Fibroblast of skin of left biceps (primary cell): ENCODE measurements at places on chromosomes 2 and 18.

- DNase-seq = no peak
These were observed 861.7 kb upstream of the CNTNAP5 start for GRCh38 chr2:123163398-123163797.

GRCh38 chr2:46400016-46400415 is 79.3 kb upstream of the TMEM247 start:
- DNase-seq = no peak

GRCh38 chr2:229154381-229154780 is 116.7 kb downstream of the PID1 start:
- peak; percentile 50 for DNase-seq

GRCh38 chr2:43379494-43379893 is 153.1 kb upstream of the ZFP36L2 start:
- DNase-seq = no peak

DNA sequence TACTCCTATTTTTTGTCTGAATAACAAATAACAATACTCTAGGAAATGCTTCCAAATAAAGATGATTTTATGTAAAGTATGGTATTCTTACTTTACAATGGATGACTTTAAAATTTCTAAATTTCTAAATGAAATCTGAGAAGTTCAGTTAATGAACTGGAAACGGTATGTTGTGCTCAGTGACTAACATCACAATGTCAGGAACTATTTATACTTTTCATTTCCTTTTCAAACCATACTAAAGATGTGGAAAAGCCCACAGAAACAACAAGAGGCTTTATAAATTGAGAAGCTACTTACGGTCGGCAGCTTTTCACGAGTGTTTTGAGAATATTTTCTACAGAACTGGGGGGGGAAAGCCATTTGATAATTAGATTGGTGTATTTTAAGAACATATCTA is 31.1 kb downstream of the PSME4 start:
- DNase-seq = no peak

- DNase-seq = no peak
These were observed 276.2 kb upstream of the HNRNPA3 start for GRCh38 chr2:176936410-176936809.

DNA sequence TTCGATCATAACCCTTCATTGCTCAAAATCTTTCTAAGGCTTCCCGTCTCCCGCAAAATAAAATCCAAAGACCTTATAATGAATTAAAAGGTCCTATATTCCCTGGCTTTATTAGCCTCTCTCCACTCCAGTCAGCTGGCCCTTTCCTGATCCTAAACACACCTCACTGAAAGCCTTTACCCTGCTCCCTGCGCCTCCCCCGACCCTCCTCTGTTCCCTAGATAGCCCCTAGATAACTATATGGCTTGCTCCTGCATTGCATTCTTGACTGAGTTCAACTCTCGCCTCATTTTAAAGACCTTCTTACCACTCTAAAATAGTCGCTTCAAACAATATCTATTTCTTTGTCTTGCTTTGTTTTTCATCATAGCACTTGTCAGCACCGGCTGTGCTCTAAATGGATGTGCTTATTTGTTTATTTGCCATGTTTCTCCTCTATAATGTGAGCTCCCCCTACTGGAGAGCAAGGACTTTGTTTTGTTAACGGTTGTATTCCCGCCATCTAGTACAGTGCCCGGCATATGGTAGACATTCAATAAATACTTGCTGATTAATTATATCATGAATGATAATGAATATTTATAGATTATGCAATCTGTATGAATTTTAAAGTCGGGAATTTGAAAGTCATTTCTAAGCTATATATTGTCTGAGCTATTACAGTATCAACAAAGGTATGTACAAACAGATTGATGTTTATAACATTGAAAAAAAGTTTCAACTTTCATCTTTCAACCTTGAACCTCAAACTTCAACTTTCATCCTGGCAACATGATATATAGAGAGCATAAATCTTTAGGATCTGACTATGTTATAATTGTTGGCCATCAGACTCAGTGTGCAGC is 32.4 kb upstream of the VIT start:
- peak; percentile 58 for DNase-seq

GRCh38 chr2:119202610-119203310 is 20.9 kb upstream of the STEAP3 start:
- no peak for DNase-seq

GRCh38 chr2:28855193-28855592 is 14.9 kb downstream of the TRMT61B start:
- no peak for DNase-seq

DNA sequence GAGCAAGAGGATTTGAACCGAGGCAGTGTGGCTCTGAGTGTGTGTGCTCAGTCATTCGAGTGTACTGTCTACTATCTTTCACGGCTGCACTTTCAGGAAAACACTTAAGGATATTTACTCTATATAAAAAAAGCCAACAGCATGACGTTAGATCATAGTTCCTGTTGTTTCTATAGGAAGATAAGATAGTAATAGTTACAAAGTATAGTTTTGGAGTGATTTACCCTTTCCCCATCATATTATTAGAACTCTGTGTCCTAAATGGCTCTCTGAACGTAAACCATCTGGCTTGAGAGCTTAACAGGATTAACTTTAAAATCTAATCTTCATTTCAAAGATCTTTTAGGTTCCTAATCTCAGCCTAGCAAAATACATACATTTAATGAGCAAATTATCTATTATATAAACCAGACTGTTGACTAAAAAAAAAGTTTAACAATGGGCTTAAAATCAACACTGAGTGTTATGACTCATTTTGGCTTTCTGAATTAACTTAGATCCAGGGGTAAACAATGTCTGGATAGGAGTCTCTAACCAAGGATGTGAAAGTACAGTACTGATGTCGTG is 150.3 kb upstream of the DNMT3A start:
- no peak for DNase-seq

DNA sequence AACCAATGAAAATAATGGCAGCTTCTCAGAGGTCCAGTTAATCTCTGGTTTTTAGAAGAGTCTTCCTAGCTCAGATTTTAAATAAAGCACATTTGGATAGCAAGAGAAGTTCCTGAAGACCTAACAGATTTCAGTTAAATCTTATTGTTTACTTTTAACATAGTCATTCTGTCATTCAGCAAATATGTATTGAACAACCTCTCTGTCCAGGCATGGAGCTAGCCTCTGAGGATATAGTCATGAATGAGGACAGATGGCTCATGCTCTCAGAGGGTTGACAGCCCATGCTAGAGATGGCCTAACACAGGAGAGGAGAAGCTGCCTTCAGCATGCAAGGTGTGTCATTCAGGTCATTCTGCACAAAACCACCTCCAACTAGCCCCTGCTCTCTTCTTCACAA is 6.2 kb downstream of the CCBE1 start:
- peak; percentile 76 for DNase-seq
